Effector CD4-positive, alpha-beta T cell (primary cell): ENCODE measurements at places on chromosomes 16 and 17.

DNA sequence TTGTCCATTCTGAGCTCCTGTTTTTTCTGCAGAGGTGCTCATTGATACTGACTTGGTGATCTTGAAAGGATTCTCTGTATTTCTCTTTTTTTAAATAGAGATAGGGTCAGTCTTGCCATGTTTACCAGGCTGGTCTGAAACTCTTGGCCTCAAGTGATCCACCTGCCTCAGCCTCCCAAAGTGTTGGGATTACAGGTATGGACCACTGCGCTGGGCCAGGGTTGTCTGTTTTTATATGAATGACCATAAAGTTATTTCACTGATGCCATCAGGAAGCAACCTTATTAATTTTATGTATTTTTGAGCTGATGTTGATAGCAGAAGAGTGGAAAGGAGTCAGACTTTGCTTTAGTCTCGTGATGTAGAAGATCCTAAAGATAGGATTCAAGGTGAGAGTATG, 35.7 kb upstream of the METTL9 start:
- no peak for DNase-seq

DNA sequence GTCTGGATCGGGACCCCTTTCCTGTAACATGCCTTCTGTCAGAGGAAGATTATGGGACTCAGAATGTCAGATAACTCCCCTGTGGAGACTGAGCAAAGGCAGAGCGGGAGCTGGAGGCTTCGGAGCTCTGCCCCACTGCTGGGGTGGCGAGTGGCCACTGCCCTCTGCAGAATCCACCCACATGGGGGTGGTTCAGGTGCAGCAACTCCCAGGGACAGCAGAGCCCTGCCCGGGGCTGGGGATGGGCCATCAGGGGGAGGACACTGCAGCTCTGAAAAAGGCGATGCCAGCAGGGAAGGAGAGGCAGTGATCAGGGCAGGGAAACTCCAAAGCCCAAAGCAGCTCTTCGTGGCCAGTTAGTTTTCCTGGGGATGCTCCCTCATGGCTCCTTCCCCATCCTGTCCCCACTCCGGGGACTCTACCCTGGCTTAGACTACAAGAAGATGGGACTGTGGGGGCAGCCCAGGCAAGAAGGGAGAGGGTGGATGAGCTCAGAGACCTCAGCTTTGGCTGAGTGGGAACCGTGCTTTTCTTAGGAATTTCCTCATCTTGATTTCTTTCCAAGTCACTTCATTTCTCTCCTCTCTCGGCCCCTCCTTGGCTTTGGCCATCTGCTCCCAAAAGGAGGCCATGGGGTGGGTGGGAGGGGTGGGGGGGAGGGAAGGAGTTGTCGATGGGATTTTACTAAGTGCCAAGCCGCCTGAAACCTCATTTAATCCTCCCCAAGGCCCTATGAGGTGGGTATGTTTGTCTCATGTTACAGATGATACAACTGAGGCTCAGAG, 4.0 kb downstream of the CA4 start:
- DNase-seq, result no peak

DNA sequence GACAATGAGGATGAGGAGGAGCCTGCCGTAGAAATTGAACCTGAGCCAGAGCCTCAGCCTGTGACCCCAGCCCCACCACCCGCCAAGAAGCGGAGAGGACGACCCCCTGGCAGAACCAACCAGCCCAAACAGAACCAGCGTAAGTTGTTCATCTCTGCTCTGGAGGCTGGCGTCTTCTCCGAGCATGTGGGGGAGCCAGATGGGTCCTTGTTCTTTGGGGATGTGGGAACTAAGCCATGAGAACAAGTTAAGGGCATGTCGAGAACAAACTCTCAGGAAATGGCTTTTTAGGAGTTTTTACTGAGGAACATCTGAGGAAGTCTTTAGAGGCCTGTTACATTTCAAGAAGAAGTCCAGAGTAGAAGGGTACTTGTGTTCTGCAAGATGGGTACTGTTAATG, 8.2 kb upstream of the CARMIL2 start:
- no peak for DNase-seq

- DNase-seq, result no peak
Measured at GRCh38 chr17:68790492-68790891, 164.7 kb downstream of the ABCA8 start.

DNA sequence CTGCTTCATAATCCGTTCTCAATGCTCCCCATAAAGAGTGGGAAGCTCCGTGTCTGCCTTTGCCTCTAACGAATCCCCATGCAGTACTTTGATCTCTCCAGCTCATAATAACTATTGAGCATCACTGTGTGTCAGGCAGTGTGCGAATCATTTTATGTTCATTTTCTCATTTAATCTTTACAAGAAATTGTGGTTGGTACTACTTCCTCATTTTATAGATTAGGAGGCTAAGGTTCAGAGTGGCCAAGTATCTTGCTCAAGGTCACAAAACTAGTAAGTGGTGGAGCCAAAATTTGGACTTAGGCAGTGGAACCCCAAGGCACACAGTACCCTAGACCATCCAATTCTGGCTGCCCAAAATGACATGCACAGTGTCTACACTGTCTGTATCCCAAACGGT, 44.8 kb downstream of the ABCC12 start:
- no peak for DNase-seq

GRCh38 chr17:81242421-81243332, 3.6 kb downstream of the NDUFAF8 start:
- DNase-seq, result no peak

DNA sequence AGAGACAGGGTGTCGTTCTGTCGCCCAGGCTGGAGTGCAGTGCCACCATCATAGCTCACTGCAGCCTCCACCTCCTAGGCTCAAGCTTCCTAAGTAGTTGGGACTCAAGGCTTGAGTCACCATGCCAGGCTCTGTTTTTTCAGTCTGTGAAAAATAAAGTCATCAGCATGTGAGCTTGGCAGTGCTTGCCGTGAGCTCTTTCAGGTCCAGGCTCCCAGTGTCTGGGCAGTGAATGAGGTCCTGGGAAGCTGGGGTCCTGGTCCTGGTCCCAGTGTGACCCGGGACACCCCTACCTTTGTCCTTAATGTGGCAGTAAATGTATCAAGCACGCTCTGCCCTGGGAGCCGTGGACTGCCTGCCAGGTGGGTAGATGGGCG, 22.9 kb upstream of the RPL13 start:
- DNase-seq, result no peak

DNA sequence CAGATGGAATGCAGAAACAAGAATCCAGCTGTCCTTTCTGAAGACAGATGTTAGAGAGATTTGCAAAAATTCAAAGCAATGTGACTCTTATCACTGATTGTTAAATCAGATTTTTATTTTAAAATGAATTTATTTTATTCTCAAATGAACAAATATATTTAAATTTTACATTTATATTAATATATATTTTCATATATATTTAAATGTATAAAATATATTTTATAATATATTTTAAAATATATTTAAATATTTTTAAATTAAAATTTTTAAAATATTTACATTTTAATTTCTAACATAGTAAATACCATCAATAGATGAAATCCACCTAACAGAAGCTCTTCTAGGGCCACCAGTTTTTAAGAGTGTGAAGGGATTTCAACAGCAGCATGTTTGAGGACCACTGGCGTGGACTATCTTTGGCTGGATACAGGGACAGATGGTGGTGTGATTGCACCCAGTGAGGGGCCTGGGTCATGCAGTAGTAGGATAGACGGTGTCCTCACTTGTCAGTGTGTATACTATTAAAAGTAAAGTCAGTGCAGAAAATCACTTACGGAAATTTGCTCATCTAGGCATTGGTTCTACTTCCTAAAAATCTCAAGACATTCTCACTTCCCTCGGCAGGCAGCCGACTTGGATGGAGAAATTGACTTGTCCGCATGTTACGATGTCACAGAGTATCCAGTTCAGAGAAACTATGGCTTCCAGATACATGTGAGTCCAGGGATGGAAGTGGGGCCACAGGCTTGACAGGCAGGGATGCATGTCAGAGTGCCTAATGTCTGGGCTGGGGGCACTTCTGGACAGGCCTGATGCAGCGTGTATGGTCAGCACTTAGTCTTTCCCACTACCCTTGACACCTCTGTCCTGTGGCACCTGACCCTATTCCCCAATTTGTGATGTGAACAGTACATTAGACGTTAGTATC, 56.3 kb downstream of the PLD6 start:
- no peak for DNase-seq

DNA sequence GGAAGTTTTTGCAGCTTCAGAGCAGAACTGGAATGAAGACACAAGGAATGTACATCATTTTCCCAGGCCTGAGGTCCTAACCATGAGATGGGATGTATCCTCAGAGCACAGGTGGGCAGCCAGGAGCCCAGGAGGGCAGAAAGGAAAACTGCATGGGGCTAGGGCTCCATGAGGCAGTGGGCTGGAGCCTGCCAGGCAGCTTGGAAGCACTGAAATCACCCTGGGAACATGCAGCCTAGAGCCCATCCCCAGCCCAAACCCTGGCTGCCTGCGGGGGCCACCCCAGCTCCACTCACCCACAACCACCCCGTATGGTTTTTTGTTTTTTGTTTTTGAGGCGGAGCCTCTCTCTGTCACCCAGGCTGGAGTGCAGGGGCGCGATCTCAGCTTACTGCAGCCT, 86.2 kb upstream of the SIAH1 start:
- no peak for DNase-seq

DNA sequence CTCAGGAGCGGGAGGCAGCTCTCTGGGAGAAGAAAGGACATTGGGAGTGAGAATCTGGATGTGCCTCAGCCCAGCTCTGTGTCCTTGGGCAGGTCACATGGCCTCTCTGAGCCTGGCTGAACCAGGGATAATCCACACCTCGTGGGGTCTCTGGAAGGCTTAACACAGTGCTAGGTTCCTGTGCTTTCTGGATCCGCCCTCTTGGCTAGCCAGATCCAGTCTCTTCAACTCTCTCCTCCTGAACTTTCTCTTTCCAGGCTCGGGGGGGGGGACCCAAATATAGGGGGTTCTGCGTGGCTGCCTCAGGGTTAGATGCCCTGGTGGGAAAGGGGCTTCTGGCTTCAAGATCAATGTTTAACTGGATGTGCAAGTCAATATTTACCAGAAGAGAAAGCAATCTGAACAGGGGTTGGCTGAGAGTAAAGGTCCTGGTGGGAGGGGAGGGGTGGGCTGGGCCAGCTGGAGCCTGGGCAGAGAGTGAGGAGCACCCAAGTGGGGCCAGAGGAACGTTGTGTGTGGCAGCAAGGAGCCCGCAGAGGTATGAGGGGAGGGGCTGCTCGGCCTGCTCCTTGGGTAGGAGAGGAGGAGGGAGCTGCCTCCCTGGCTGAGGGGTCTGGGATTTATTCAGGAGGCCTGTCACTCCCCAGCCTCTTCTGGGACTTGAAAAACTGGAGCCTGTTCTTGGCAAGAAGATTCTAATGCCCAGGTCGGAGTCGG, at the start of gene SERPINF2:
Gene SERPINF2, plus strand, starts transcription at position 501 of the 717 bp plus-strand sequence. CDS start 2,125 bp downstream, outside the sequence.
- DNase-seq, result no peak

- no peak for DNase-seq
Measured at GRCh38 chr17:51479303-51479702, 219.0 kb downstream of the UTP18 start.

DNA sequence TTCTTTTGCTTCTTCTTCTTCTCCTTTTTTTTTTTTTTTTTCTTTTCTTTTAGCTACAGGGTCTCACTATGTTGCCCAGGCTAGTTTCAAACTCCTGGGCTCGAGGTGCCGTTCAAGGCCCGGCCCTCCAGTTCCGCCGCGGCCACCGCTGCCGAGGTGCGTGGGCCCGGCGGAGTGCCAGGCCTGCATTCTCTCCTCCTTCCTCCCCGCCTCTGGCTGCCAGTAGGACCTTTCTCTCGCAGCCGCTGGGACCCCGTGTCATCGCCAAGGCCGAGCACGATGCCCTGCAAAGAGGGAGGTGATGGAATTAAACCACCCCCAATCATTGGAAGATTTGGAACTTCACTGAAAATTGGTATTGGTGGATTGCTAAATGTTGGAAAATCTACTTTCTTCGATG, 195.8 kb downstream of the CDRT15L2 start:
- DNase-seq, result no peak

DNA sequence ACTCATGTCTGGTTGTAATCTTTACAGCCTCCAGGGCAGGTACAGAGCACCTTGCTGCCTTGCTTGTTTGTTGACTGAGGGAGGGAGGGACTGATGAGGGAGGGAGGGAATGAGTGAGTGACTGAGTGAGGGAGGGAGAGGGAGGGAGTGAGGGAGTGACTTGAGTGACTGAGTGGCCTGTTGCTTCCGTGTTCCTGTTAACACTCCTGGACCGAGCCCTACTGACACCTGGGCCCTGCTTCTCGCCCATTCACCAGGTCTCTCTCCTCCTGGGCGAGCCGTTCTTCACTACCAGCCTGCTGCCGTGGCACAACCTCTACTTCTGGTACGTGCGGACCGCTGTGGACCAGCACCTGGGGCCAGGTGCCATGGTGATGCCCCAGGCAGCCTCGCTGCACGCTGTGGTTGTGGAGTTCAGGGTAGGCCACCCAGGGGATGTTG, 41.2 kb downstream of the PRMT7 start:
- DNase-seq, result no peak

DNA sequence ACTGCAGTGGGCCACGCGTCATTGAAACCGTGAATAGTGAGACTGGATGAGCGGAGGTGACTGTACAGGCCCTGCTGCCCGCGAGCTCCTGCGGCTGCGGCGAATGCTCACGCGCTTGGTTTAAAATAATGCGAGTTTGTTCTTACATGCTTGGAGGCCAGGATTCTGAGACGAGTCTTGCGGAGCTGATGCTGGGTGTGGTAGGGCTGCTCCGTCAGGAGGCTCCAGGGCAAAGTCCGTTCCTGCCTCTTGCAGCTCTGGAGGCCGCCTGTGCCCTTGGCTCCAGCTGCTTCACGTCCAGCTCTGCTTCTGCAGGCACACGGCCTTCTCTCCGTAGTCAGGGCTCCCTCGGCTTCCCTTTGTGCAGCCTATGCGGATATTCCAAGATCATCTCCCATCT, 9.5 kb downstream of the ACSF3 start:
- no peak for DNase-seq

DNA sequence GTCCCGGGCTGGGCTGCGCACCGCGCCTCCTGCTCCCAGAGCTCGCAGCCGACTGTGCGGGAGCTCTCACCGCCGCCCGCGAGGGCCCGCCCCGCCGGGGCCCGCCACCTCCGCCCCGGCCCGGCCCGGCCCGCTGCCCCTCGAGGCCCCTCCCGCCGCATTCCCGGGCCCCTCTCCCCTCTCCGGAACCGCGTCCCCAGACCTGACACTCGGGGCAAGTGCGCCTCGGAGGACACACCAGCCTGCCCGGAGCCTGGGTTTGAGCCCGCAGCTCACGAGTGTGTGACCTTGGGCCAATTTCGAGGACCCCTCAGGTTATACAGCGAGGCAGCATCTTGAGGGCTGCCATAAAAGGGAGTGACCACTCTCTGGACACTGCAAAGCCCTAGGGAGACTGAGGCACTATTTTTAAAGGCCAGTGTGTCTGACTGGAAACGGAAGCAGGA, 2.0 kb upstream of the GRIN2C start:
- DNase-seq, result no peak
